Ovary (tissue), 10 donors: ENCODE measurements at places on chromosomes 4 and X. TPM values are rescaled to one million over a fixed set of nuclear protein-coding genes. Genes with fewer than 3 reads are reported as not detected.

TMPRSS11D gene
- not detected for total RNA-seq

ERVMER34-1 gene
- 3.8 TPM for total RNA-seq

SHROOM3 gene
- total RNA-seq, result 1.1 TPM

BMPR1B gene
- total RNA-seq, result 35.7 TPM

BRCC3 gene
- total RNA-seq, result 7.5 TPM

AREG gene
- 7.8 TPM for total RNA-seq

DNA sequence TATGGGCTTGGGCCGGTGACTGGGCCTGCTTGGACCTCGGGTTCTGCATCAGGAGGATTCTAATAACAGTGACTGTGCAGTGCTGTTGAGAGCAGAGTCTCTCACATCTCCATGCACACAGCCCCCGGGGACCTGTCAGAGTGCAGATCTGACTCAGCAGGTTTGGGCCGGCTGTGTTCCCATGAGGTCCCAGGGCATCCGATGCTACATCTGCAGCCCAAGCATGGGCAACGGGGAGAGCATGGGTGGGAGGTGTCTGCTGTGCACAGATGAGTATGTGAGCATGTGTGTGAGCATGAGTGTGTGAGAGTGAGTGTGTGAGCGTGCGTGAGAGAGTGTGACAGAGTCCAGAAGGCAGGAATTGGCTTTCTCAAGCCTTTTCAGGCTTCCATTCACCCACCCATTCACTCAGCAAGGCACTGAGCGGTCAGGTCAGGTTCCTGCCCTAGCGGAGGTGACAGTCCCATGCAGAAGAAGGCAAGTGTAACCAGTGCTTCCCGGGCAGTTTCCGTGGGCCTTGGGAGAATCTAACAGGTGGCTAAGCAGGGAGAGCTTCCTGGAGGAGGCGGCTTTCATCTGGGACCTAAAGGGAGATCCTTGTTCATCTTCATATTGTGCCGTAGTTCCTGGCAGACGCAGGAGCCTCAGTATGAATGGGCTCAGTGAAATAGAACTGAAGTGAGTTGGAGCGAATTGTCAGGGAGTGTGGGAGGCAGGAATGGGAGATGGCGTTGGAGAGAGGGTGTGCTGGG lies 62.6 kb downstream of the SORCS2 start:
- H3K36me3 ChIP-seq, result no peaks in the 10 kb centered on the region
- H3K27me3 ChIP-seq, result no peaks in the 10 kb centered on the region
- H3K27ac ChIP-seq, result no peak overlapping the region
- no peak for DNase-seq

- DNase-seq, result no peak
- no peak overlapping the region for H3K27ac ChIP-seq
- no peaks in the 10 kb centered on the region for H3K27me3 ChIP-seq
- no peaks in the 10 kb centered on the region for H3K36me3 ChIP-seq
These were observed 282.3 kb upstream of the MAD2L1 start for GRCh38 chr4:120348948-120349347.

DNA sequence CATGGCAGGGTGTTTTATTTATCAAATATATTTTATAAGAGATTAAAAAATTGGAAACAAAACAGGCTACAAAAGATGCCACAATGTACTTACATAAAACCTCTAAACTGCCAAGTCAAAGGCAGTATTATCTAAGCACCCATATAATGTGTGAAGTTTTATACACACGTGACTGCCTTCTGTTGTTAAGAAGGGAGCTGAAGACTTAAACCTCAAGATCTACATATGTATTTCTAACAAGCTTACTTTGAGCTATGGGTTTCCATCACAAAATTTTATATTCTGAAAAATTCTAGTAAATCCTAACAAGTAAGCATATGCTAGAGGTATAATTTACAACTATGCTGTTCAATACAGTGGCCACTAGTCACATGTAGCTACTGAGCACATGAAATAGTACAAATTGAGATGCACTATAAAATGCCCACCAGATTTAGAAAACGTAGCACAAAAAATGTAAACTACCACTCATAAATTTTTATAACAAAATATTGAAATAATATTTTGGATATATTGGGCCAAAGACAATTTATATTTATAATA lies 9.8 kb downstream of the ATP8A1 start:
- DNase-seq, result no peak
- H3K4me3 ChIP-seq, result no peak overlapping the region
- no peaks in the 10 kb centered on the region for H3K36me3 ChIP-seq
- no peaks in the 10 kb centered on the region for H3K4me1 ChIP-seq
- H3K27ac ChIP-seq, result no peak overlapping the region

DNA sequence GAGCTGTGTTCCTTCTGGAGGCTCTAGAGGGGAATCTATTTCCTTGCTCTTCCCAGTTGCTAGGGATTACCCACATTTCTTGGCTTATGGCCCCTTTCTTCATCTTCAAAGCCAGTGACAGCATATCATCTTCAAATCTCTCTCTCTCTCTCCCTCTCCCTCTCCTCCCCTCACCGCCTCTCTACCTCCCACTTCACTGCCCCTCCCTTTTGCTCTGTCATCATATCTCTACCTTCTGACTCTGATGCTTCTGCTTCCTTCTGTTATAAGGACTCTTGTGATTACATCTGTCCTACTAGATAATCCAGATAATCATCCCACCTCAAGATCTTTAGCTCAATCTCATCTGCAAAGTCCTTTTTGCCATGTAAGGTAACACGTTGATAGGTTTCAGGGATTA lies 93.1 kb upstream of the TEX13D start:
- H3K27ac ChIP-seq, result no peak overlapping the region
- no peaks in the 10 kb centered on the region for H3K36me3 ChIP-seq
- no peak overlapping the region for H3K4me3 ChIP-seq
- no peaks in the 10 kb centered on the region for H3K4me1 ChIP-seq
- no peak for DNase-seq

GRCh38 chrX:26922278-26922677 lies 540.9 kb downstream of the PPP4R3C start:
- H3K27me3 ChIP-seq, result no peaks in the 10 kb centered on the region
- no peak overlapping the region for H3K4me3 ChIP-seq
- H3K36me3 ChIP-seq, result no peaks in the 10 kb centered on the region
- H3K27ac ChIP-seq, result no peak overlapping the region

- H3K36me3 ChIP-seq, result no peaks in the 10 kb centered on the region
- H3K4me3 ChIP-seq, result no peak overlapping the region
- H3K4me1 ChIP-seq, result no peaks in the 10 kb centered on the region
- no peak for DNase-seq
These were observed 210.8 kb downstream of the IQCM start for GRCh38 chr4:149604827-149605226.

- DNase-seq, result no peak
- H3K4me1 ChIP-seq, result no peaks in the 10 kb centered on the region
- no peaks in the 10 kb centered on the region for H3K36me3 ChIP-seq
- H3K27ac ChIP-seq, result no peak overlapping the region
- H3K4me3 ChIP-seq, result no peak overlapping the region
These were observed 1072.8 kb downstream of the PDHA2 start for GRCh38 chr4:96912716-96913115.

- no peak for DNase-seq
- no peak overlapping the region for H3K27ac ChIP-seq
- no peaks in the 10 kb centered on the region for H3K27me3 ChIP-seq
- H3K4me3 ChIP-seq, result no peak overlapping the region
These were observed 229.4 kb upstream of the GALNTL6 start for GRCh38 chr4:171583790-171584189.

DNA sequence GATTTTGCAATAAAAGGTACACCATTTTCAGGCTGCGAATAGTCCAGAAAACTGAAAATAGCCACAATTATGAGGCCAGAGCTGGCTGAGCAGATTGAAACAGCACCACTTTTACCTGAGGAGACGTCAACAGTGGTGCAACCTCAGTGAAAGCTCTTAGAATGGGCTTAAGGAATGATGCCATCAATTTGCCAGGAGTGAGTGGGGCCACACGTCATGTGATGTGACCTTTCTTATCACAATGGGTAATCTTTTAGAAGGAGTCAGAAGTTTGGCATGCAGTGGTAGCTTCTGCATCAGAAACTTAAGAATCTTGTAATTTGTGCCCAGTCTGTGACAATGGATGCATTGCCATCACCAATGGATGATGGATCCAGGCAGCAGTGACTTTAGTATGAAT lies 27.6 kb downstream of the ZNF81 start:
- no peak overlapping the region for H3K27ac ChIP-seq
- no peaks in the 10 kb centered on the region for H3K36me3 ChIP-seq
- no peaks in the 10 kb centered on the region for H3K27me3 ChIP-seq
- no peak overlapping the region for H3K4me3 ChIP-seq
- H3K4me1 ChIP-seq, result peaks cover 8% of the 10 kb centered on the region

DNA sequence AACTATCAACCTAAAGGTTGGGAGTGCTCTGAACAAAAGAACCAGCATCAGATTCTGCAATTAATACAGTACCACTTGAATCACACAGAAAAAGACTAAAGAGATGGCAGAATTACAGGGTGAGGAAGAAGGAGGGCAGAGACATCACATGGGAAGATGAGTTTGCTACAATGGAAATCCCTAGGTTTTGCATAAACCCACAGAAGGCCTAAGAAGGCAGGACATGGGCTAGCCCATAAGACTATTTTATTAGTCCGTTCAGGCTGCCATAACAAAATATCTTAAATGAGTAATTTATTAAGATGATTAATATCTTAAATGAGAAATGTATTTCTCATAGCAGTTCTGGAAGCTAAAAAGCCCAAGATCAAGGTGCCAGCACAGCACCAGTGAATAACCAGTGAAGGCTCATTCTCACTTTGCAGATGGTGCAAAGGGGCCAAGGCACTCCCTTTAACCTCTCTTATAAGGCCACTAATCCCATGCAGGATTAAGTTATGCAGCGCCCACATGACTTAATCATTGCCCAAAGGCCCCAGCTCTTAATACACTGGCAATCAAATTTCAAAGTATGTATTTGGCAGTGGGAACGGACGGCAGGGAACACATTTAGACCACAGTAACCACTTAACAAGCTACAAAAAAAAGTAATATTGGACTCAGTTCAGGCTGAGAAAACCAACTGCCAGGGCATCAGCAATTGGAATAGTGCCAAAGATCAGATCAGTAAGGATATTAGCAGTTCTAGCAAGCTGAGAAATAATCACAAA lies 47.6 kb upstream of the NEUROG2 start:
- no peak overlapping the region for H3K4me3 ChIP-seq
- no peaks in the 10 kb centered on the region for H3K36me3 ChIP-seq
- no peaks in the 10 kb centered on the region for H3K27me3 ChIP-seq
- no peaks in the 10 kb centered on the region for H3K4me1 ChIP-seq

GRCh38 chrX:154399527-154400368 lies 1.6 kb downstream of the RPL10 start:
- DNase-seq, result no peak
- peak overlapping the region; percentile 96 for H3K27ac ChIP-seq
- H3K36me3 ChIP-seq, result no peaks in the 10 kb centered on the region
- H3K4me3 ChIP-seq, result peak overlapping the region; percentile 84
- H3K27me3 ChIP-seq, result no peaks in the 10 kb centered on the region
- H3K4me1 ChIP-seq, result no peaks in the 10 kb centered on the region

GRCh38 chrX:115562480-115562847 lies 1.5 kb downstream of the PLS3 start:
- no peaks in the 10 kb centered on the region for H3K27me3 ChIP-seq
- no peaks in the 10 kb centered on the region for H3K4me1 ChIP-seq
- no peak for DNase-seq
- peak overlapping the region; percentile 53 for H3K4me3 ChIP-seq
- H3K27ac ChIP-seq, result peak overlapping the region; percentile 83
- no peaks in the 10 kb centered on the region for H3K36me3 ChIP-seq

DNA sequence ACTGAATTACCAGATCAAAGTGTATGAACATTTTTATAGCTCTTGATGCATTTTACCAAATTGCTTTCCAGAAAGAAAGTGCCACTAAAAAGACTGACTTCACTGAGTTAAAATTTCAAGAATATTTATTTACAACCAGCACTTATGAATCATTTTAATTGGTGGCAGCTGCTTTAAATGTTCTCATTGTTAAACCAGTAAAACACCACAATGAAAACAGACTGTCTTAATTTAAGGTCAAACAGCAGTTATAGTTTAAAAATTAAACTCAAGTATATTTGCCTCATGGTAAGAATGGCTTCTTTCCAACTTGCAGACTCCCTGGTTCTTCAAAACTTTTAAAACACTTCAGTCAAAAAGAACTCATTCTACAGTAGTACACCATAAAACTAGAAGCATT lies 36.9 kb downstream of the AMMECR1 start:
- no peak for DNase-seq
- no peaks in the 10 kb centered on the region for H3K36me3 ChIP-seq
- H3K27ac ChIP-seq, result no peak overlapping the region
- H3K4me3 ChIP-seq, result no peak overlapping the region

DNA sequence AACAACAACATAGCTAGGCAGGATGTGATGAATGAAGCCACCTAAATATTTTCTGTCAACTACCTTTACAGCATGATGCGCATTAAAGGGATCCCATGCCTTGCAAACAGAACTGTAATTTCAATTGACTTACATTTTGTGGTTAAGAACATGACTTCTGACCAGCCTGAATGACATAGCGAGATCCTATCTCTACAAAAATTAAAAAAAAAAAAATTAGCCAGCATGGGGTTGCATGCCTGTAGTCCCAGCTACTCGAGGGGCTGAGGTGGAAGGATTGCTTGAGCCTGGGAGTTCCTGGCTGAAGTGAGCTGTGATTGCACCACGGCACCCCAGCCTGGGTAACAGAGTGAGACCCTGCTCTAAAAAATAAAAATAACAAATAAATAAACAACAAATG lies 680.6 kb downstream of the IQCM start:
- no peaks in the 10 kb centered on the region for H3K36me3 ChIP-seq
- no peaks in the 10 kb centered on the region for H3K27me3 ChIP-seq
- no peak overlapping the region for H3K4me3 ChIP-seq
- H3K4me1 ChIP-seq, result no peaks in the 10 kb centered on the region

- DNase-seq, result no peak
- H3K4me3 ChIP-seq, result no peak overlapping the region
- H3K27ac ChIP-seq, result no peak overlapping the region
- H3K27me3 ChIP-seq, result no peaks in the 10 kb centered on the region
- no peaks in the 10 kb centered on the region for H3K36me3 ChIP-seq
These were observed 25.8 kb downstream of the TENM3 start for GRCh38 chr4:182268966-182269365.

GRCh38 chrX:1389181-1389992 lies 2.5 kb downstream of the SLC25A6 start:
- H3K27ac ChIP-seq, result no peak overlapping the region
- H3K27me3 ChIP-seq, result no peaks in the 10 kb centered on the region
- H3K36me3 ChIP-seq, result no peaks in the 10 kb centered on the region

GRCh38 chrX:21926527-21927278 lies 13.8 kb upstream of the SMS start:
- no peak for DNase-seq
- peaks cover 1% of the 10 kb centered on the region for H3K4me1 ChIP-seq
- H3K4me3 ChIP-seq, result no peak overlapping the region
- peak overlapping the region; percentile 73 for H3K27ac ChIP-seq
- no peaks in the 10 kb centered on the region for H3K36me3 ChIP-seq

- H3K27me3 ChIP-seq, result no peaks in the 10 kb centered on the region
- no peak overlapping the region for H3K4me3 ChIP-seq
- H3K27ac ChIP-seq, result no peak overlapping the region
- no peak for DNase-seq
- H3K36me3 ChIP-seq, result no peaks in the 10 kb centered on the region
- no peaks in the 10 kb centered on the region for H3K4me1 ChIP-seq
These were observed 14.1 kb downstream of the HPSE start for GRCh38 chr4:83320548-83320947.
